PC-3 (cell line): ENCODE measurements at places on chromosomes 5 and 9.

DNA sequence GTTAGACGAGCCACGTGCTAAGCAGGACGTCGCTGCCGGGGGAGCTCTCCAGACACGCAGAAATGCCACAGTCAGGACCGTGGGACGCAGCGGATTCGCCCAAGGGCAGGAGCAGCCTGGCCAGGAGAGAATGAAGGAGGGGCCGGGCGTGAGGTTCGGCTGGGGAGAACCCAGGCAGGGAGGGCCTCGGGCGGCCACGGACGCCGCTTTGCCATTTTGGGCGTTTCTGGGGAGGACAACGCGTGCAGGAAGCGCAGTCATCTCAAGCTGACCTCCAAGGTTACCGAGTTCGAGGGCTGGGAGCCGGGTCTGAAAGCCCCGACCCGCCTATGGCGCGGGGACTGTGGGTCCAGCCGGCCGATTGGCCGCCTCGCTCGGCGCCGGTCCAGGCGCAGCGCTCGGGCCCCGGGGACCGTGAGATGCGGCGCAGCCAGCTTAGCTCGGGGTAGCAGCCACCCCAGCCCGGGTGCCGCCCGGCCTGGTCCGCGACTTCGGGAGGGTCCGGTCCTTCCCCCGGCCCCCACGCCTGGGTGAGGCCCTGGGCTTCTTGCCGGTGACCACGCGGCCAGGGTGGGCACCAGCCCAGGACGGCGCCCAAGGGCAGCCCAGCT lies 760 bp upstream of the MAN1B1 start:
- H3K36me3 ChIP-seq, result no peaks in the 10 kb centered on the region
- peak; percentile 44 for DNase-seq
- H3K4me1 ChIP-seq, result peaks cover 37% of the 10 kb centered on the region
- no peaks in the 10 kb centered on the region for H3K27me3 ChIP-seq
- H3K27ac ChIP-seq, result peak overlapping the region; percentile 94
- H3K4me3 ChIP-seq, result peak overlapping the region; percentile 73

GRCh38 chr5:132496631-132497487 lies 6.3 kb upstream of the IRF1 start:
- no peaks in the 10 kb centered on the region for H3K27me3 ChIP-seq
- peaks cover 43% of the 10 kb centered on the region for H3K4me1 ChIP-seq
- DNase-seq, result peak; percentile 77
- no peaks in the 10 kb centered on the region for H3K36me3 ChIP-seq

DNA sequence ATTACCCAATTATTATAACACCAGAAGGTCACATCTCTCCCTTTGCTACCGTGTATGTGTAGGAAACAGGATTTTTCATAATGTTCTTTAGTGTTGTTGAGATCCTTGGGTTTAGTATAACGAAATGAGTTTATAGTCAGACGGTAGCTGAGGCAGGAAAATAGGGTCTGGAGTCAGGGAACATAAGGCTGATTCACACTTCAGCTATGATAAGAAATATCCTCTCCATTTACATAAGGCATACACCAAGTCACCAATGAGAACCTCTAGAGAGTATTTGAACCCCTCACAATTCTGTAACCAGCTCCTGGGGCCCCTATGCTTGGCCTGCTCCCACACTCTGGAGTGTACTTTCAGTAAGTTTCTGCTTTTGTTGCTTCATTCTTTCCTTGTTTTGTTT lies 58.9 kb upstream of the ANKH start:
- no peaks in the 10 kb centered on the region for H3K27me3 ChIP-seq
- DNase-seq, result no peak
- no peak overlapping the region for H3K27ac ChIP-seq
- H3K36me3 ChIP-seq, result no peaks in the 10 kb centered on the region

DNA sequence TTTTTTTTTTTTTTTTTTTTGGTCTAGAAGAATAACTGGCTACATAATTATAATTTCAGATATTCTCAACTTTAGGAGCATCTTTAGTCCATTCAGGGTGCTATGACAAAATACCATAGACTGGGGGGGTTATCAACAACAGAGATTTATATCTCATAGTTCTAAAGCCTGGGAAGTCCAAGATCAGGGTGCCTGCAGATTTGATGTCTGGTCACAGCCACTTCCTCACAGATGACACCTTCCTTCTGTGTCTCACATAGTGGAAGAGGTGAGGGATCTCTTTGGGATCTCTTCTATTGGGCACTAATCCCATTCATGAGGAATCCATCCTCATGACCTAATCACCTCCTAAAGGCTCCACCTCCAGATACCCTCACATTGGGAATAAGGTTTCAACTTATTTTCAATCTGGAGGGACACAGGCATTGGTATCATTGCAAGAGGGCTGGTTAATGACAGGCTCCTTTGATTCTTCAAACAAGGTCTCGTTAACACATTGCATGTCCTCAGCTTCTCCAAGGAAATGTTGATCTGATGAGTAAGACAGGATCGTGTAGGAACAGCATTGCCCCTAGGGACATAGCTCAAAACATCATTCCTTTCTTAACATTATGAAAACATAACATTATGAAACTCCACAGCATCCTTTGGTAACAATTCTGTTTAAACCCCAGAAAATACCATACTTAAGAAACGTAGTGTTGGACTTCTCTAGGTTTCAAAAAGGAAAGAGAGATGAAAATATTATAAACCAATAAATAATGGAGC lies 372.4 kb downstream of the SEMA5A start:
- peak; percentile 29 for DNase-seq
- no peak overlapping the region for H3K4me3 ChIP-seq
- no peaks in the 10 kb centered on the region for H3K27me3 ChIP-seq
- H3K36me3 ChIP-seq, result no peaks in the 10 kb centered on the region
- H3K4me1 ChIP-seq, result no peaks in the 10 kb centered on the region

DNA sequence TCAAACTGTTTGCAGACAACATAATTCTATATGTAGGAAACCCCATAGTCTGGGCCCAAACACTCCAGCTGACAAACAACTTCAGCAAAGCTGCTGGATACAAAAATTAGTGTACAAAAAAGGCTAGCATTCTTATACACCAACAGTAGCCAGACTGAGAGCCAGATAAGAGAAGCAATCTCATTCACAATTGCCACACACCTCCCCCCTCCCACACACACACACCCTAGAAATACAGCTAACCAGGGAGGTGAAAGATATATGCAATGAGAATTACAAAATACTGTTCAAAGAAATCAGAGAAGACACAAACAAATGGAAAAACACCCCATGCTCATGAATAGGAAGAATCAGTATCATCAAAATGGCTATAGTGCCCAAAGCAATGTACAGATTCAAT lies 9.0 kb downstream of the MTREX start:
- 0 out of 2 replicates have a peak, but pooled peaks cover 5% of the 10 kb centered on the region for H3K36me3 ChIP-seq
- DNase-seq, result no peak
- no peak overlapping the region for H3K27ac ChIP-seq
- H3K27me3 ChIP-seq, result no peaks in the 10 kb centered on the region
- H3K4me3 ChIP-seq, result no peak overlapping the region
- no peaks in the 10 kb centered on the region; the same call in 1 of the 2 replicates for H3K4me1 ChIP-seq

DNA sequence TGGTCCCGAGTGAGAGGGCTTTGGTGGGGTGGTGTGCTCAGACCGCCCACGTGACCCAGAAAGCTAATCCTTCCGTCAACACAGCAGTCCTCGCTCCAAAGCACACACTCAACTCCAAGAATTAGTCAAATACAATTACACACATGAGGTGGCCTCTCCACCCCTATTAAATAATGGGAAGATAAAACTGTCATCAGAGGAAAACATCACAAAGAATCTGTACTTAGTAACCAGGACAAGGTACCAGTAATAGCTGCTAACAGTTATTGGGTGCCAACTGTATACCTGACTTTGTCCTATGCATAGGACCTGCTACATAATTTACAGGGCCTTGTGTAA lies 222.8 kb downstream of the HSPA4 start:
- no peaks in the 10 kb centered on the region for H3K36me3 ChIP-seq
- DNase-seq, result no peak
- H3K4me3 ChIP-seq, result no peak overlapping the region
- no peaks in the 10 kb centered on the region for H3K27me3 ChIP-seq
- no peak overlapping the region for H3K27ac ChIP-seq
